ENCODE measurements at places on chromosomes 2 and 18.

GRCh38 chr2:1862608-1863280 lies 118.4 kb upstream of the PXDN start:
- DNase-seq, result no peak

DNA sequence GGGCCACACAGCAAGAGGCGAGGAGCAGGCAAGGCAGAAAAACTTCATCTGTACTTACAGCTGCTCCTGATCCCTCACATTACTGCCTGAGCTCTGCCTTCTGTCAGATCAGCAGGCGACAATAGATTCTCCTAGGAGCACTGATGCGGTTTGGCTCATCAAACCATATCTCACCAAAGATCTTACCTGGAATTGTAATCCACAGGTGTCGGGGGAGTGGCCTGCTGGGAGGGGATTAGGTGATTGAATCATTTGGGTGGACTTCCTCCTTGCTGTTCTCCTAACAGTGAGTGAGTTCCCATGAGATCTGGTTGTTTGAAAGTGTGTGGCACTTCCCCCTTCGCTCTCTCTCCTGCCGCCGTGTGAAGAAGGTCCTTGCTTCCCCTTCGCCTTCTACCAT lies 647.3 kb downstream of the SOCS6 start:
- no peak for DNase-seq

GRCh38 chr2:166081852-166082251 lies 46.0 kb downstream of the SCN1A start:
- DNase-seq, result no peak

DNA sequence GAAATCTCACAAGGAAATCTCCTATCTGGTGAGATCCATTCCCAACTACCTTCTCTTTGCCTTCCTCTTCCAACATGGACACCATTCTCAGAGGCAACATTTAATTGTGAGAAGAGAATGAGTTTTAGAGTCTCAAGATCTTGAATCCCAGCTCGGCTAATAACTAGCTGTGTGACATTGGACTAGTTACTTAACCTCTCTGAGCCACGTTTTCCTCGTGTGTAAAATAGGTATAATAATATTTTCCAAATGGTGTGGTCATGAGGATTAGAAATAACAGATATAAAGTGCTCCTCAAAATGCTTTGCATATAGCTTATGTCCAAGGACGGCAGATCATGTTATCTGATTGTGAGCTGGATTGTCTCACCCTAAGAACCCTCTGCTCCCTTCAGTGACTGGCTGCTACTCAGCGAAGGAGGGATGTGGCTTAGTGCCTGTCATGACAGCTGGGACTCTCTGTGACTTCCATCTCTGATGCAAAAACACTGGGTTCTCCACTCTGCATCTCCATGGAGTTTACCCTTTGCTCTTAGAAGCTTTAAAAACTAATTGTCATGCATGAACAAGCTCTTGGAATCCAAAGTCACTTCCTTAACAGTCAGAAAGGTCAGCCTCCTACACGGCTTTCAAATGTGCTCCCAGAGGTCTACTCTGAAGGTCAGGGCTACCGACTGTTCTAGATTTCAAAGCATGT lies 38.4 kb upstream of the MRPL19 start:
- no peak for DNase-seq

GRCh38 chr2:36659872-36660312 lies 36.6 kb upstream of the VIT start:
- no peak for DNase-seq

DNA sequence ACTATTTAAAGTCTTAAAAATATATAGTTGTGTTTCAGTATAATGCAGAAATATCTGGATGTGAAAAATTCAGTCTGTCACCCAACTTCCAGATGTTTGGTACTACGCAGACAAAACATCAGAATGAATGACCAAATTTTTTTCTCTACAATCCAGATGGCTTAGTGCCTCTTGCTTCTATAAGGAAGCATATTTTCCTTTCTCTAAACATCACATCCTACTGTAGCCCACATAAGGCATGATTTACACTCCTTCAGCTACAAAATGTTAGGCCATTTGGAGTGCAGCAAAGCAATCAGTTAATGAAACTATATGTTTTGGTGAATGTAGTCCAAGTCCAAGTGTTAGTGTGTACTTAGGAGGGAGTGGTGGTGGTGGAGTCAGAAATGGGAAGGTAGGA lies 162.9 kb upstream of the SIX2 start:
- no peak for DNase-seq

GRCh38 chr2:73004889-73005596 lies 66.5 kb downstream of the SFXN5 start:
- DNase-seq, result no peak
